ENCODE measurements at places on chromosomes 4 and X. TPM values are rescaled to one million over a fixed set of nuclear protein-coding genes. Genes with fewer than 3 reads are reported as not detected.

PNCK gene
- total RNA-seq: 0.30 TPM

DGAT2L6 gene
- not detected for total RNA-seq

TASL gene
- 1.7 TPM for total RNA-seq

MYOZ2 gene
- not detected for total RNA-seq

ADH7 gene
- not detected for total RNA-seq
